ENCODE measurements at places on chromosomes 16 and 17.

- no peak for DNase-seq
Measured at GRCh38 chr16:19169082-19169639, 1.1 kb downstream of the SYT17 start.

- peak; percentile 96 for DNase-seq
Measured at GRCh38 chr16:636206-637080, at the start of gene METTL26. TSS of gene METTL26 (minus strand) at chr16:636305. CDS start at chr16:636290, 15 bp downstream.

GRCh38 chr17:71217769-71218168 lies 903.1 kb upstream of the SOX9 start:
- no peak for DNase-seq

GRCh38 chr17:46765453-46765852 lies 53.0 kb downstream of the WNT3 start:
- no peak for DNase-seq

- DNase-seq: peak; percentile 20
Measured at GRCh38 chr16:56351481-56351880, 73.9 kb downstream of the AMFR start.

Measured in activated naive CD8-positive, alpha-beta T cell treated with anti-CD3 and anti-CD28 coated beads, Interleukin-2, amount 10 ng/mL, durations not matched to agents 7 days and 5 days (primary cell).